ENCODE measurements at places on chromosomes 4 and X. TPM values are rescaled to one million over a fixed set of nuclear protein-coding genes. Genes with fewer than 3 reads are reported as not detected.

DNA sequence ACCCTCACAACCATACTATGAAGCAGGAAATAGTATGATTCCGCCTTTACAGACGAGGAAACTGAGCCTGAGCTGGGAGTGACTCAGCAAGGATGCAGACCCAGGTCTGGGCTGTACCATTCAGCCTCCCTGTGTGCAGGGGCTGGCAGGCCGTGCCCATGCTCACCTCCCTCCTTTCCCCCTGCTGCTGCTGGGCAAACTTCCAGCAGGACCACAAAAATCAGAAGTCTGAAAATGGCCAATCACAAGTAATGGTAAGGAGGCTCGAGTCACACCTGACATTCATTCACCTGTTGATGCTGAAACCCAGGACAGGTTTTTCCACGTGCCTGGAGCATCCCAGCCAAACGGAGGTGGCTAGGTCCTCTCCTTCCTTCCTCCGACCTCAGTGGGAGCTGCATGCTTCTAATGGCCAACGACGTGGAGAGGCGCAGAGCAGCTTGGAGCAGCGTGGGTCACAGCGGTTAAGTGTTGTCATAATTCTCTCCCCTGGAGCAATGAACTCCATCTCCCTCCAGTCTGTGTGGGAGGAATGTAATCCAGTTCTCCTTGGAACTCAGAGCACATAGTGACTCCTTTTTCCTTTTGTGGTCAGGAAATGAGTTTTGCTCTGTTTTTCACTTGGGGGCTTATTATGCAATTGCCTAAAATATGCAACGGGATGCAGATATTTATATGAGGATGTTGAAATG lies 371.7 kb downstream of the BCOR start:
- no peak for DNase-seq

DNA sequence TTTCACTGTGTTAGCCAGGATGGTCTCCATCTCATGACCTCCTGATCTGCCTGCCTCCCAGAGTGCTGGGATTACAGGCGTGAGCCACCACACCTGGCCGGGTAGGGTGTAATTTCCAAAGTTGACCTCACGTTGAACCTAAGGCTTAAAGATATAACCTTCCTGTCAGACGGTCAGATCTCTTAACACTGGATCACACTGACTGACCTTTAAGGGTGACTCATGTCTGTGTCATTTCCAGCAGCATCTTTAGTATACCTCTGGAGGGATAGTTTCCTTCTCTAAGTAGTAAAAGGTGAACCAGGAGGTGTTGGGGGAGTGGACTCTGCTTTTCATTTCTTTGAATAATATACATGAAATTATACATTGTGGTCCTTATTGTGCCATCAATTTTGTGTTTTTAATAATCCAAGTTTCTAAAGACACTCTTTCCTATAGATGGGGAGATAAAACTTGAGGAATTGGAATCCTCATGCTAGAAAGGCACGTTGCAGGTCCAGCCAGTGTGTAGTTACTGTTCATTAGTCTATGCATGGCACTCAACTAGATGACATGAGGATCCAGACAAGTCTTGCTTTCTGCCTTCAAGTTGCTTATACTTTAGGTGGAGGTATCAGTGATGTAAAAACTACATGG lies 45.7 kb downstream of the ARHGAP10 start:
- DNase-seq, result no peak

FAM241A gene
- 1.6 TPM for total RNA-seq

DNA sequence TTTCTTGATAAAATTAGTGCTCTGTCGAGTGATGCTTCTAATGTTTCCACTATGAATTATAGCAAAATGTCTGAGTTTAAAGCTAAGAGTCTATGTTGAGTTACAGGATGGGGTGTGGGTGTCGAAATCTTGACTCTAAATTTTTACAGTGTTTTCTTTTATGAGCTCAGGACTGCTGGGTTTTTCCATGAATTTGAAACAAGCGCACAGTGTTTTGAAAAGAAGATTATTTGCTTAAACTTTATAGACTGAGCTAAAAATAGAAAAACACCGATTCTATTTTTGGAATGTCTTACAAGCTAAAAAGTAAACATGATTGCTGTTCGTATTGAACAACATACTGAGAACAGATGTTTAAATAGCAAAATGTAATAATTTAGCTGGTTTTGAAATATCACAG lies 7.5 kb downstream of the PTTG2 start:
- no peak for DNase-seq

DNA sequence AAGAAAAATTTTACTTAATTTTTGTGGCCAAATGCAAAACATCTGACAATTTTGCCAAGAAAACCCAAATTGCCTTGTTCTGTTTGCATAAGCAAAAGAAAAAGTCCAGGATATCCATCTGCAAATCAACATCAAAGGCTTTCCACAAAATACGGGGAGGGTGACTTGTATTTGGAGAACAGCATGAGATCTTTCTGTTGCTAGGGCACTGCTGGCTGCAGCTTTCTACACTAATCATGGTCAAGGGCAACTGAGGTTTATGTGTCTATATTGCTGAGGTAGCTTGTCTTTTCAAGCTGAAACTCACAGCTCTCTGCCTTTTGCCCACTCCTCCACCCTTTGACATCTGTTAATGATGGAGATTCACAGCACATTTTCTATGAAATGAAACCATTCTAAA lies 389.1 kb downstream of the NKX6-1 start:
- no peak for DNase-seq

SSX2B gene
- not detected for total RNA-seq

DNA sequence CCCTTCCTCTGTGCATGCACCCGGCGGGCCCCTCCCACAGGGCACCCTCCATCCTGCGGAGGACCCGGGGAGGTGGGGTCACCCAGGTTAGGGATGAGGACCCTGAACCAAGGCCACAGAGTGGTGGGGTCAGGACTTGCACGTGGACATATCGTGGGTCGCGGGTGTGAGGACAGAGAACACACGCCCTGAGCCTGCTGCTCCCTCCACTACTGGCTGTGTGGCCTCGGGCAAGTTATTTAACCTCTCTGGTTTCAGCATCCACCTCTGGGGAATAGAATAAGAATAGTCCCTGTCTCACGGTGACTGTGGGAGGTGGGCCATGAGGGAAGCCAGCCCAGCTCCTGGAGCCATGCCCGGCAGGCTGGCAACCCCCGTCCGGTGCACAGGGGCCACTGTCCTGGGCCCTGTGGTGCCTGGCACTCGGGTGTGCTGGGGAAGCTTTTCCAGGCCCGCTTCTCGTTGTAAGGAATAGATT lies 5.1 kb downstream of the PSAPL1 start:
- no peak for DNase-seq

- DNase-seq, result no peak
These were observed 102.8 kb upstream of the PDLIM3 start for GRCh38 chr4:185638093-185638492.

- no peak for DNase-seq
These were observed 132.9 kb downstream of the STIM2 start for GRCh38 chr4:26993539-26993938.

DNA sequence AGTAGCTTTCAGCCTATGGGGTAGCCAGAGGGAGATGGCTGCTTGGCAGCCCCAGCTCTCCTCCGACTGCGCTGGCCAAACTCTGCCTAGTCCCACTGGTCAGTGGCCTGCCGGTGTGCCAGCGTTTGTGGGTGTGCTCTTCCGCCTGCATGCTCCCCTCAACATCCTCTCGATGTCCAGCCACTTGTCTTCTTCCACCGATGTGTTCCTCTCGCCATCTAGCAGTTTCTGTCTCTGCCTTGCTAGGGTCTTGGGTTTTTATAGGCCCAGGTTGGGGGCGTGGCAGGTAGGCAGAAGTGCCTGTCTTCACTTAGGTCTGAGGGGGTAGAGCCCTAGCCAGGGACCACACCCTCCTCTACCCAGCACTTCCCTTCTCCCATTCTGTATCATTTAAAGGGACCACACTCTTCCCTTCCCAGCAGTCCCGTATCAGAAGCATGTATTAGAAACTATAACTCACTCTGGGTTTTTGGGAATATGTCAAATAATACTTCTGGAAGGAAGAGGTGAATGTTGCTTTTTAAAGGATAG lies 124.4 kb downstream of the KDM6A start:
- no peak for DNase-seq

- DNase-seq, result no peak
These were observed 73.7 kb downstream of the RTL9 start for GRCh38 chrX:110432091-110432905.

GRCh38 chr4:152462695-152463094 lies 73.2 kb downstream of the FBXW7 start:
- no peak for DNase-seq

DNA sequence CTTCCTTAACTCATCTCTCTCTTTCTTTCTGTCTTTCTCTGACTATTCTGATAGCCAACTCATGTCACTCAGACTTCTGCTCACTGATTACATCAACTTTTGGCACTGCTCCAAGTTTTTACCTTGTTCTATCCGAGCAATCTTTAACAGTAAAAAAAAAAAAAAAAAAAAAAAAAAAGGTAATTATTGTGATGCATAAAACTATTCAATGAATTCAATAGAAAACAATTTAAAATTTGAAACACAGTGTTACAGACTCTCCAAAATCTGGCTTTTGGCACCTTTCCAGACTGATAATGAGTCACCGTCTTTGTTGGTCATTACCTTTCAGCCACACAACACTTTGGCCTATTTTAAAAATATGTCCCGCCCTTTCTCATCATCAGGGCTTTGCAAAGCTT lies 229.5 kb downstream of the GALNTL6 start:
- DNase-seq, result no peak

TLL1 gene
- total RNA-seq, result 7.9 TPM

DNA sequence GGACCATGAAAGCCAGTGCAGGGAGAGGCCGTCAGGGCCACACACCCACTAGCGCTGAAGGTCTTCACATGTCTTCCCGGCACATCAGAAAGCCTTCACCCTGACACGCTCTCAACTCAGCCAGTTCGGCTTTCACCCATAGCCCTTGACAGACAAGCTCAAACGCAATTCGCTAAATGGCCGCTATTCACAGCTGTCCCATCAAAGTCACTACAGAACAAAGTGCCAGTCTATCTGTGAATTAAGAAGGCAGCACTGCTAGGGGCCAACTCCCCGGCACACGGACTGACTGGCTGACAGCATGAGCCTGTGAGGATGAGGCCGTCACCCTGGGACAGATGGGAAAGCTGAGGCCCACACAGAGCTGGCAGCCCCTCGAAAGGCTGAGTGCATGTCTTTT lies 45.7 kb downstream of the ACOX3 start:
- no peak for DNase-seq

RAB9A gene
- total RNA-seq, result 39.0 TPM

DNA sequence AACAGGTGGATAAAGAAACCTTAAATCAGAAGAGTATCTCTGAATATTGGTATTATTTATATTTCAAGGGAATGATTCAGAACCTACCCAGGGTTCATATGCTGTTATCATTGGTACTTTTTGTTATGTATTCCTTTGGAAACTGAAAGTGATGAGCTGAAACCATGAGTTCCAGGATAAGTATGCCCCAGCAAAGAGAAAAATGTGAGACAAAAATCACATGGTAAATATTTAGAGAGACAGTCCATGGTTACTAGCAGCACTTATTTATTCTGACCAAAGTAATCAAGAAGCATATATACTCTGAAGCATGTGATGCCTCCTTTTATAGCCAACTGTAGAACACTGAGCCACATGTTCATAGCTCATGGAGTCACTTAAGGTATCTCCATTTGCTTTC lies 277.7 kb downstream of the ARAP2 start:
- no peak for DNase-seq

Measured in kidney epithelial cell (primary cell).